IPS DF 19.7 (cell line): ENCODE measurements at places on chromosomes 5 and 9.

DNA sequence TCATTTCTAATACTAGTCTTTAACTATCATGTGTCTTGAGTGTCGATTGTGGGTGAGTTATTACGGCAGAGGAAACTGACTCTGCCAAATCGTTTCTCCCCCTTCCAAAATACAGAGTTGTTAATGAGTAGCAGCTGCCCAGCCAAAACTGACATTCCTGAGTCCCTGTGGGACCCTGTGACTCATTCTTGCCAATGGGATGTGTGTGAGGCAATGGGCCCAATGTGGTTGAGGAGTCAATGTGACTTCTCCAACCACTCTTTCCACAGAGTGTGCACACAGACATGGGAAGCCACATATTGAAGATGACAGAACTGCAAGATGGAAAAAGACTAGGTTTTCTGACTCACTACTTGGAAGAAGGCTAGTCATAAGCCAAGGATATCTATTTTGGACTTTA is 434.7 kb downstream of the DTWD2 start:
- DNase-seq, result no peak

DNA sequence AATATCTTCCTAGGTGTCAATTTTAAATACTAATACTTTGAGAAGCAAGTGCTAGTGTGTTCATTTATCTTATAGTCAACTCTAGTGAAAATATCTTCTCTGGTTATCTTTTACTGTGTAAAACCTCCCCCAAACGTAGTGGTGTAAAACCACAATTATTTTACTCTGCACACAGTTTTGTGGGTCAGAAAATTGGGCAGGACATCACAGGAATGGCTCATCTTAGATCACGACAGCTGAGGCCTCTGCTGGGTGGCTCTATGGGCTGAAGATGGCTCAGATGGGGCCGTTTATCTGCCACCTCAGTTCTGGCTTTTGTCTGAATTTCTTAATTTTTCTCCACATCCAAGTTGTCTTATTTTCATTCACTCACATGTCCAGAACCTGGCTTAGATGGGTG is 457.2 kb upstream of the ACTBL2 start:
- no peak for DNase-seq

DNA sequence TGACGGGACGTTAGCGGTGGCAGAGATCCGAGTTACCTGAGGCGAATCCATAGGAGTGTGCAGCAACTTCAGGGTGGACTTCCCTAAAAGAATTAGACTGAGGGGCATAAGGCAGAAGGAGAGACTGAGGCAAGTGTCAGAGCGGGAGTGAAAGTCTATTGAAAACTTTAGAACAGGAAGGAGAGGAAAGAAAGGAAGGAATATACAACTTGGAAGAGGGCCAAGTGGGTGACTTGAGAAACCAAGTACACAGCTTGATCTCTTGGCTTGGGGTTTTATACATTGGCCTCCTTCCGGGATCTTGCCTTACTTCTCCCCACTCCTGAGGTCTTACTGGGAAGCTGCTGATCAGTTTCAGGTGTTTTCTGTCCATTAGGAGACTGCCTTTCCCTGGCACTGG is 84.9 kb downstream of the SNX18 start:
- no peak for DNase-seq

GRCh38 chr5:140340605-140341121 is 5.7 kb downstream of the HBEGF start:
- DNase-seq, result no peak

DNA sequence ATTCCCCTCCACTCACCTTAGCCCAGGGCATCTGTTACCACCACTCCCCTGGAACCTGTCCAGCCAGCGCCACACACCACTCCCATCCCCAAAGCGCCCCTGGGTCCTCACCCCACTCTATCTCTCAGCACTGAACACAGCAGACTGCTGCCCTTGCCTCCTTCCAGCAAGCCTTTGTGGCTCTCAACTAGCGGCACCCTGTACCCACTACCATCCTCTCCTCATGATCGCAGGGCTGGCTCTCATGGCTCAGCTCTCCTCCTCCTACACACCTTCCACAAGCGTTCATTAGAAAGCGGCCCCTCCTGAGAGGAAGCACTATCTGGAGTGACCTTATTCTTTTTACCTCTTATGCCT is 13.3 kb upstream of the BASP1 start:
- DNase-seq, result no peak

DNA sequence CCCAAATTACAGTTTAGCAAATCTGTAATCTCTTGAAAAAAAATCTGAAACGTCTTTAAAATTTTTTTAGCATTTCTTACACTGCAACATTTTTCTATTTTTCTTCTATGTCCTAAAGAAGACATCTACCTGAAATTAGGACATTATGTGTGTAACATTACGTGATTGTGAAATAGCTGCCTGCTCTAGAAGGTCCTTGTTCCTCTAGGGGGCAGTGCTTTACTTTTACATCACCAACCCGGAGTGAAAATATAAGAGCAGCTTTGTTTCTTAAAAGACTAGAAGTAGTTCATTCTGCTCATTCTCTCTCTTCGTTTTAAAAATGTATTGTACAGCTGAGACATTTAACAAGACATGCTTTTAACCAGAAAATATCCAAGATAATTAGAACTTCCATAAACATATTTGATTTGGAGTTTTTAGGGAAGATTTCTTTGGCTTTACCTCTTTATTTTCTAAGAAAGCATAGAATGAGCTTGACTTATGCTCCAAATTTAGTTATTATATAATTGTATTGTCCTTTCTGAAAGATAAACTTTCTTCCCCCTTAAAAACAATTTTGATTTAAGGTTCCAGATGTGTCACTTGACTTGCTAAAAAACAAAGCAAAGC is 48.1 kb upstream of the RIOK2 start:
- DNase-seq, result peak; percentile 20

DNA sequence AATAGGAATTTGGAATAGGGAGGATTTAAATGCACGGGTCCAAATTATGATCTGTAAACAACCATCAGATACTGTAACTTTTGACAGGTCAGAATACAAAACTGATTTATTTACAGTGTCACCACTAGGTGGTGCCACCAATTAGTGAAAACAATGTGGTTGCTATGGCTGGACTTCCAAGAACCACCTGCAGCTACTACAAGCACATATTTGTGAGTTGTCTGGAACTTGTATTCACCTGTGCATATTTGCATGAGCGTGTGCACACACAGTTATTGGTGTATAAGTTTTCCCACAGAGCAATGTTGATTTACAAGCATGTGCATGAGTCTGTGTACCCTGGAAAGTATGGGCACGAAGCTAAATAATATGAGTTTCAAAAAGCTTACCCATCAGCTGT is 3.0 kb upstream of the HRCT1 start:
- DNase-seq, result no peak

GRCh38 chr5:168467755-168468330 is 18.4 kb upstream of the RARS1 start:
- DNase-seq, result no peak

DNA sequence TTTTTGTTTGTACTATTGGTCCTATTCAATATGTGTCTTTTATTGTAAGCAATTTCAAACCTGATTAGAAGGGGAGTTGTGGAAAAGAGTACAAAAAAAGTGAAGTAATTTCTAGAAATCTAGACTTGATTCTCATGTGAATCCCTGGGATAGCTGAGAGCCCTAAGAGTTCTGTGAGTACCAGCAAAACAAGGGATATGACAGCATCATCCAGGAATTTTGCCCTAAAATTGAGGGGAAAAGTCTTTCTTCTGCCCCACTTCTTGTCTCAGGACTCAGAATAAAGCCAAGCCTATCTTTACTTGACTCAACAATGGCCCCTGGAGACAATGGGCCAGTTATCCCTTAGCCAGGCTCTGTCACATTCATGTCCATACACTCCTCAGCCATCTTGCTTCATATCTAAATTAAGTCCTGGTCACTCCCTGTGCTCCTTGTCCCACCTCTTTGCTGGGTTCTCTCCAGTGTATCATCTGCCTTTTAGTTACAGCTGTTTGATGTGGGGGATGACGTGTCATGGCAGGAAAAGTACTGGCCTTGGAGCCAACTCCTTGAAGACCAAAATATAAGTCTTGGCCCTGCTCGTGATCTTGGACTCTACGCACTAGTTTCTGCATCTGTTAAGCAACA is 81.2 kb downstream of the ADAMTS12 start:
- no peak for DNase-seq
